HTR-8/SVneo (cell line): ENCODE measurements at places on chromosomes 4 and X.
A peak's percentile ranks its signal among the peaks of the same experiment; 100 is the strongest.

- no peak for DNase-seq
Measured at GRCh38 chr4:33226133-33226532, 2506.0 kb downstream of the PCDH7 start.

DNA sequence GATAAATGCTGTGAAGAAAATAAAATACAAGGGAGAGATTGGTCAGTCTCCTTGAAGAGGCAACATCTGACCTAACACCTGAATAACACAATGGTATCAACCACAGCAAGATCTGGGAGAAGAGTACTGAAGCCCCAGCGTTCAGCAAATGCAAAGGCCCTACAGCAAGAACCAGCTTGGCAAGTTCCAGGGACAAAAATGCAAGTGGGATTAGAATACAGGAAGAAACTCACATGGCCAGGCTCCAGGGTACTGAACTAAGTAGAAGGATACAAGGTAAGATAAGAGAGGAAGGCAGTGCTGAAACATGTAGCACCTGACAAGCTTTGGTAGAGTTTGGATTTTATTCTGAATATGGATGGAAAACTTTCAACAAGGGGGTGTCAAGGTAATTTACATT is 3.6 kb downstream of the SMIM14 start:
- DNase-seq: no peak

DNA sequence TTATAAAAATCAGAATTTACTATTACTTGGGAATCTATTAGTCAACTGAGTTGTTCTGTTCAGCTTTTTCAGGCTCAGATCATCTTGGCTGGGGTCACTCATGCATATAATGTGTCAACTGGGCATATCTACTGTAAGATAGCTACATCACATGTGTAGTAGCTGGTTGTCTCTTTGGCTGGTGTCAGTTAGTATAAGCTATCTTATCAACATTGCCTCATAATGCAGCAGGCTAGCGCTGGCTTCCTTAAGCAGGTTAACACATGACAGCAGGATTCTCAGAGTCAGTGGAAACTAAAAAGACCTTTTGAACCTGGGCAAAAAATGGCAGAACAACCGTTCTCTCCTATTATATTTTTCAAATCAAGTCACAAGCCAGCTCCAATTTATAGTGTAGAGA is 378.3 kb upstream of the PCDH10 start:
- no peak for DNase-seq

GRCh38 chrX:52852110-52852860 is 15.6 kb downstream of the XAGE3 start:
- DNase-seq: no peak

DNA sequence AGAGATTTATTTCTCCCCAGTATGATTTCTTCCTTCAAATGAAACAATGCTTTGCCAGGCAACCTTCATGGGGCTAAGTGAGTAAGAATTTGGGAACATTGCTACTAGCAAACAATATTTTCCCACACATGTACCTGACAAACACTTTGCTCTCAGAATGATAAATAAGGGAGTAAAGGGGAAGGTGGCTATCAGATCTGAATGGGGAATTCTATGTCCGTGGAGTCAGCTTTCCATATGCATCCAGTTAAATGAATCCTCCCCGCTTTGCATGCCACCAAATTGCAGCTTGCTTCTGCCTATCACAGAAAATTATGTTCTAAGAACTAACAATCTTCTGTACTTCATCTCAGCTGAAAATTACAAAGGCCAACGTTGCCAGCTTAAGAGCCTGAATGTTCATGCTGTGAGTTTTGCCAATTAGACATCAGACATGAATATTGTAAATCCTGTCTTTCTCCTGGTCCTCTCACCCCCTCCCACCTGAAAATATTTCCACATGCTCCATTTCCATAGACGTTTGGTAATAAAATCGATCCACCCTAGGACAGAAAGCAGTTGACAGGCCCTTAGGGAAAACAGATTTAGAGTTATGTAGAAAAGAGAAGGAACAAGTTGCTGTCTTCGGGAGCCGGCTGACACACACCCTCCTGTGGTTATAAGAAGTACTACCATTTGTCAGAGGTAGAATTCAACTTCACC is 6.3 kb downstream of the MEPE start:
- DNase-seq: peak; percentile 10
